ENCODE measurements at places on chromosomes 2 and 18. TPM values are rescaled to one million over a fixed set of nuclear protein-coding genes. Genes with fewer than 3 reads are reported as not detected.

- H3K27ac ChIP-seq, result no peak overlapping the region
- H3K36me3 ChIP-seq, result no peaks in the 10 kb centered on the region
- H3K27me3 ChIP-seq, result no peaks in the 10 kb centered on the region
- H3K4me1 ChIP-seq, result no peaks in the 10 kb centered on the region
Measured at GRCh38 chr18:48531908-48532307, 6.9 kb upstream of the CTIF start.

DNA sequence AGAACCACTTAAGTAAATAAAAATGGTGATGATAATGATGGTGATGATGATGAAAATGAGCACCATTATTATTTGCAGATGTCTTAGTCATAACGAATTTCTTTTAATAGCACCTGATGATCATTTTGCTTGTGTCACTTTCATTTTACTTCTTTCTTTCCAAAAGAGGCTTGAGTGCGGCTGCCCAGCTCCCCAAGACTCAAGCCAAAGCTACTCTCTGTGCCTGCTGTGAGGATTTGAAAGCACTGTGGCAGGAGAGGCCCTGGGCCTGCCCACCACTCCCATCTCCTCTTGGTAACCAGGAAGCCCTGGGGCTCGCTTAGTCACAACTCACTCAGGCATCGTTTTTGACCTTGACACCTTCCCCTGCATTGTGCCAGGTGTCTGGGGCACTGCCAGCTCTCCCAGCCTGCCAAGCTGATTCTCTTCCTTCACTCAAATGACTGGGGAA lies 41.2 kb downstream of the RPL37A start:
- no peak overlapping the region for H3K27ac ChIP-seq
- H3K4me3 ChIP-seq, result no peak overlapping the region
- DNase-seq, result no peak
- no peaks in the 10 kb centered on the region for H3K27me3 ChIP-seq
- H3K4me1 ChIP-seq, result peaks cover 12% of the 10 kb centered on the region

- H3K27ac ChIP-seq, result no peak overlapping the region
- H3K36me3 ChIP-seq, result no peaks in the 10 kb centered on the region
- H3K4me1 ChIP-seq, result no peaks in the 10 kb centered on the region
- no peak overlapping the region for H3K4me3 ChIP-seq
Measured at GRCh38 chr2:236825989-236826510, 256.4 kb downstream of the ACKR3 start.

GRCh38 chr2:160321006-160321405 lies 120.9 kb upstream of the ITGB6 start:
- H3K27me3 ChIP-seq, result no peaks in the 10 kb centered on the region
- no peaks in the 10 kb centered on the region for H3K4me1 ChIP-seq
- H3K27ac ChIP-seq, result no peak overlapping the region
- no peaks in the 10 kb centered on the region for H3K36me3 ChIP-seq
- no peak overlapping the region for H3K4me3 ChIP-seq
- no peak for DNase-seq

GRCh38 chr18:75105551-75106254 lies 103.2 kb downstream of the PTGR3 start:
- H3K36me3 ChIP-seq, result no peaks in the 10 kb centered on the region
- peaks cover 1% of the 10 kb centered on the region for H3K27me3 ChIP-seq
- no peak overlapping the region for H3K4me3 ChIP-seq
- no peak for DNase-seq
- no peaks in the 10 kb centered on the region for H3K4me1 ChIP-seq

DNA sequence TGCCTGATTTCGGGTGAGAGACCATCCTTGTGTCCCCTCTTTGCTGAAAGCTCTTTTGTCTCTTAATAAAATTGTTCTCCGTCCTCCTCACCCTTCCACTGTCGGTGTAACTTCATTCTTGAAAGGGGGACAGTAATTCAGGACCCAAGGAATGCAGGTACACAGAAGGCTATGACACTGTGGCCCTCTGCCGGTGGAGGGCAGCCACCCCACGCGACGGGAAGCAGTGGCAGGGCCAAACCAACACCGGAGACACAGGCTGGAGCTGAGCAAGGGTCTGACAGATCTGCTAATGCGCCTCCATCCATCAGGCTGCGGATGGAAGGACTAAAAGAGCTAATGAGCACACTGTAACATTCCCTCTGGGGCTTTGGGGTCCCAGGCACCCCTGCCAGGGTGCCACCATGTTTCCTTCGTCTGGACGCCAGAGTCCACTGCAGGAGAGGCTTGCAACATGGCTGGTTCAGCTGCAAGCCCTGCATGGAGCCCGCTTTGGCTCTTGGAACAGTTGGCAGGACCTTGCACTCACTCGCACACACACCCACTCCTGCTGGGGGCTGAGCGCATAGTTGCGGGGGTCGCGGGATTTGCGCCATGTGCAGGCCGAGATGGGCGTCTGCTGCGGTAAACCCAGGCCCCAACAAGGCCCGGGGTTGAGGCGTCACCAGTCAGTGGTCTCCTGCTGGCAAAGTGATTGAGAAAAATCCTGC lies 544.1 kb upstream of the CDH7 start:
- DNase-seq, result peak; percentile 63
- no peaks in the 10 kb centered on the region for H3K27me3 ChIP-seq
- no peaks in the 10 kb centered on the region for H3K36me3 ChIP-seq
- no peak overlapping the region for H3K27ac ChIP-seq
- no peak overlapping the region for H3K4me3 ChIP-seq

- H3K36me3 ChIP-seq, result no peaks in the 10 kb centered on the region
- H3K27ac ChIP-seq, result no peak overlapping the region
- no peaks in the 10 kb centered on the region for H3K4me1 ChIP-seq
Measured at GRCh38 chr18:7844017-7844416, 276.9 kb downstream of the PTPRM start.

DNA sequence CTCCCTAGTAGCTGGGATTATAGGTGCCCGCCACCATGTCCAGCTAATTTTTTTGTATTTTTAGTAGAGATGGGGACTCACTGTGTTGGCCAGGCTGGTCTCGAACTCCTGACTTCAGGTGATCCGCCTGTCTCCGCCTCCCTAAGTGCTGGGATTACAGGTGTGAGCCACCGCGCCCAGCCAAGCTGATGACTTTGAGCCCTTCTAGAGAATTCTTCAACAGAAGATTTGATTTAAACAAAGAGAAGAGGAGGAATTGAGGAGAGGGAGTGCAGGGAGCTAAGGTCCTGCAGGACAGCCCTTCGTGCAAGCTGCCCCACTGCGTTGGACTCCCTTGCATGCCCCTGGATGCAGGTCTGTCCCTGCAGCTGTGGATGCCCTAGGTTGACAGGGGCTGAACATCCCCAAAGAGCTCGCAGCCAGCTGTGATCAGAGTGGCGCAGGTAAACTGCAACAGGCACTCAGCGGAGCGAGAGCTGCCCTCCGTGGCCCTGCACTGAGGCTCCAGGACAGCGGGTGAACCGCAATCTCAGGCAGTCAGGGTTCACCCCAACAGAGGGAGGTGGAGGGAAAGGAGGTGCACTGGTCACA lies 13.7 kb downstream of the ADRA2B start:
- H3K27ac ChIP-seq, result no peak overlapping the region
- H3K36me3 ChIP-seq, result no peaks in the 10 kb centered on the region
- no peak for DNase-seq
- H3K4me1 ChIP-seq, result no peaks in the 10 kb centered on the region
- no peaks in the 10 kb centered on the region for H3K27me3 ChIP-seq
- H3K4me3 ChIP-seq, result no peak overlapping the region

DNA sequence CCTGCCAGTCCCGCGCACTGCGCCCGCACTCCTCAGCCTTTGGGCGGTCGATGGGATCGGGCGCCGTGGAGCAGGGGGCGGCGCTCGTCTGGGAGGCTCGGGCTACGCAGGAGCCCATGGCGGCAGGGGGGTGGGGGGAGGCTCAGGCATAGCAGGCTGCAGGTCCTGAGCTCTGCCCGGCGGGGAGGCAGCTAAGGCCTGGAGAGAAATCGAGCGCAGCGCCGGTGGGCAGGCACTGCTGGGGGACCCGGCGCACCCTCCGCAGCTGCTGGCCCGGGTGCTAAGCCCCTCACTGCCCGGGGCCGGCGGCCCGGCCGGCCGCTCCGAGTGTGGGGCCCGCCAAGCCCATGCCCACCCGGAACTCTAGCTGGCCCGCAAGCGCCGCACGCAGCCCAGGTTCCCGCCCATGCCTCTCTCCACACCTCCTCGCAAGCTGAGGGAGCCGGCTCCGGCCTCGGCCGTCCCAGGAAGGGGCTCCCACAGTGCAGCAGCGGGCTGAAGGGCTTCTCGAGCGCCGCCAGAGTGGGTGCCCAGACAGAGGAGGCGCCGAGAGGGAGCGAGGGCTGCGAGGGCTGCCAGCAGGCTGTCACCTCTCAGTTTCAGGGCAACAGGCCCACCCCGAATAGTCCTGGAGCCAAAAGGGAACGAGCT lies 74.1 kb downstream of the PSMG2 start:
- H3K4me1 ChIP-seq, result peaks cover 5% of the 10 kb centered on the region
- no peaks in the 10 kb centered on the region for H3K27me3 ChIP-seq
- H3K4me3 ChIP-seq, result no peak overlapping the region

GRCh38 chr2:89833116-89833779 lies 1141.8 kb downstream of the RPIA start:
- no peaks in the 10 kb centered on the region for H3K4me1 ChIP-seq
- H3K36me3 ChIP-seq, result no peaks in the 10 kb centered on the region
- DNase-seq, result peak; percentile 41
- H3K27ac ChIP-seq, result no peak overlapping the region

GRCh38 chr2:120318626-120319025 lies 27.3 kb upstream of the INHBB start:
- H3K36me3 ChIP-seq, result no peaks in the 10 kb centered on the region
- H3K27ac ChIP-seq, result no peak overlapping the region
- no peak overlapping the region for H3K4me3 ChIP-seq
- peaks cover 21% of the 10 kb centered on the region for H3K4me1 ChIP-seq

- H3K27me3 ChIP-seq, result no peaks in the 10 kb centered on the region
- no peak overlapping the region for H3K27ac ChIP-seq
- no peak overlapping the region for H3K4me3 ChIP-seq
- H3K4me1 ChIP-seq, result no peaks in the 10 kb centered on the region
Measured at GRCh38 chr18:76602191-76602590, 107.1 kb upstream of the ZNF516 start.

DNA sequence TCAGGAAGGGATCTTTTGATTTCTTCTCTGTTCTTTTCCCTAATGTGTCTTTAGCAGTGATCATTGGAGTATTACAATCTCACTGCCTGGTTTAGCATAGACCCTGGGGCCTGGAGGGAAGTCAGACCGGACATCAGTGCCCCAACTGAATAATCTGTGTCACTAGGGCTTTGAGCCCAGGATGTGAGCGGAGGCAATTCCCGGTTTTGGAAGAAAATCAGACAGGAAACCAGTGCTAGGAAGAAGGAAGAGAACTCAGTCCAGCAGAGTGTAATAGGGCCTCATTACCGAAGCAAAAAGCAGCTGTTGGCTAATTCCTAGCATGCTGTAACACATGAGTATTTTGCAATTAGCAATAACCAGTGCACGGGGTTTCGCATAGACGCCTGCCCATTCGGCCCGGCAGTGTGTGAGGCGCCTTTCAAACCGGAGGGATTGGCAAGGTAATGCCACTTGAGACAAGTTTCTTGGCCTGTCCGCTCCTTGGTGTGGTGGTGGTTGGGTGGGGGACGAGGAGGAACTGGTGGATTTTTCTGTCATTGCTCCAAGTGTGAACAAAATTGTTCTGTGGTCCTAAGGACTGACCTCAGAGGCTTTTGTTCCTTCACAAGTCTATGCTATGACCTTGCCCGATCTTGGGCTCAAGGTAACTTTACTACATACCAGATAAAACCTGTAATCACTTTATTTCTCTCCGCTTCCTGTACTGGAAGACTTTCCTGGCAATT lies 2.8 kb downstream of the FOSL2 start:
- H3K4me3 ChIP-seq, result no peak overlapping the region
- H3K27ac ChIP-seq, result no peak overlapping the region
- no peaks in the 10 kb centered on the region for H3K27me3 ChIP-seq
- no peak for DNase-seq

- H3K4me3 ChIP-seq, result no peak overlapping the region
- H3K27me3 ChIP-seq, result no peaks in the 10 kb centered on the region
- no peaks in the 10 kb centered on the region for H3K4me1 ChIP-seq
- no peak for DNase-seq
- no peak overlapping the region for H3K27ac ChIP-seq
Measured at GRCh38 chr2:173021939-173022371, 53.7 kb upstream of the MAP3K20 start.

DNA sequence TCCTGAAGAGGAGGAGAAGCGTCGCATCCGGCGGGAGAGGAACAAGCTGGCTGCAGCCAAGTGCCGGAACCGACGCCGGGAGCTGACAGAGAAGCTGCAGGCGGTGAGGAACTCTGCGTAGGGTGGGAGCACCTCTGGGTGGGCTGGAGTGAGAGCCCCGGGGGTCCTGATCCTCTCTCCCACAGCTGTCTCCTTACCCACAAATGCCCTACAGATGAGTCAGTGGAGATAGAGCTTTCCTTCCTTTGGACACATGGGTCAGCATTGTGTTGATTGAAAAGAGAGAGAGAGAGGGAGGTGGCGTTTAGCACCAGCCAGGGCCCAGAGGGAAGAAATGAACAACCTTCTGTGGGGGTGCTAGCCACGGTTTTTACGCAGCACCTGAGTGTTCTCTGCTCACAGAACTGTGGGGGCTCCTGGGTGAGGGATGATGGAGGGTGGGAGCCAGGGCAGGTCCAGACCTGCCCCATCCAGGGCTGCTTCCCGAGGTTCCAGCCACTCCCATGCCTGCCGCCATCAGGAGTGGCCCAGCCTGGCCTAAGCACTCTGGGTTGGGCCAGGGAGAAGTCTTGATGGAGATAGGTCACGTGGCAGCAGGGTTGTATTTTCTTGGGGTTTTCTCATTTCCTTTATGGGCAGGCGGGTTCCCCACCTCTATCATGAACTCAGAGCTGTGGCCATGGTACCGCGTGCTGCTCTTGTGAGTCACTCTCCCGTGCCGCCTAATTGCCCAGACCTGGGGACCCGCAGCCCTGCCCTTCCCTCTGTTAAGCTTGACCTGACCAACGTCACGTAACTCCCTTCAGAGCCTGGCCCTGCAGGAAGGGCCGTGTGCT lies 16.3 kb downstream of the FOSL2 start:
- H3K27me3 ChIP-seq, result no peaks in the 10 kb centered on the region
- H3K36me3 ChIP-seq, result no peaks in the 10 kb centered on the region
- H3K27ac ChIP-seq, result no peak overlapping the region
- no peak for DNase-seq
- no peak overlapping the region for H3K4me3 ChIP-seq

DNA sequence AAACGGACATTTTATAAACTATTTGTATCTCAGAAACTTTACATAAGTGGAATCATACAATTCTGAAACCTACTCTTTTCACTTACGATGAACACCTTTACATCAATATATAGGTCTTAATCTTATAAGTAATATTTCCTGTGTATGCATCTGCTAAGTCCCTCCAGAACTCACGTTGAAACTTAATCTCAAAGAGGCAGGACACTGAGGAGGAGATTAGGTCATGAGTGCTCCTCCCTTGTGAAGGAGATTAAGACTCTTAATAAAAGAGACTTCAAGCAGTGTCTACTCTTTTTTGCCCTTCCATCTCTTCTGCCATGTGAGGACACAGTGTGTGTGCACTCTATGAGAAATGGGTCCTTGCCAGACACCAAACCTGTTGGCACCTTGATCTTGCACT lies 94.7 kb upstream of the CDKL4 start:
- DNase-seq, result no peak
- H3K4me1 ChIP-seq, result no peaks in the 10 kb centered on the region
- H3K4me3 ChIP-seq, result no peak overlapping the region
- no peak overlapping the region for H3K27ac ChIP-seq
- H3K36me3 ChIP-seq, result no peaks in the 10 kb centered on the region
- H3K27me3 ChIP-seq, result no peaks in the 10 kb centered on the region

Gene MAP2
- 0.97 TPM for total RNA-seq

Gene DNAH6
- total RNA-seq, result 0.15 TPM

Gene SERPINB13
- total RNA-seq, result not detected

Gene PREB
- 65.7 TPM for total RNA-seq

Gene VWC2L
- total RNA-seq, result not detected

Gene BARD1
- 78.0 TPM for total RNA-seq

Gene SOX11
- total RNA-seq, result not detected

Gene DPYSL5
- not detected for total RNA-seq

Gene UBR3
- 26.7 TPM for total RNA-seq

Gene GALNT14
- 1.6 TPM for total RNA-seq

Gene FSHR
- total RNA-seq, result not detected

Gene LIPG
- total RNA-seq, result not detected
